ENCODE measurements at places on chromosomes 11 and 22. TPM values are rescaled to one million over a fixed set of nuclear protein-coding genes. Genes with fewer than 3 reads are reported as not detected.

Gene CARD10
- total RNA-seq = 26.5 TPM

DNA sequence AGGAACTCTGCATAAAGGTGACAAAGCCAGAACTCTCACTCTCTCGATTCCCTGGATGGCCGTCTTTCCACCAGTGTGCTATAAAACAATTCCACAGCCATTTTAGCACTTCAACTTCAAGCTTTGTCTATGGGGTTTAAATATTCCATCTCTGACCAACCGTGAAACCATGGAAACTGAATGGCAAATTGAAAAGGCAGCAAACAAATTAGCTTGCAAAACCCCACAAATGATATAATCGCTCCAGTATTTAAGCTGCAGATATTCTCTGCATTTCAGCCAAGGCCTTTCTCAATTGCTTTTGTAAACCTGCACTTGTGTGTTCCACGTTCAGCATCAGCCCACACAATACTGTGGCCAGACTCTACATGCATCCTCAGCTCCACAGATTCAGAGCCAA, 131.7 kb upstream of the ISX start:
- H3K27ac ChIP-seq = no peak overlapping the region
- no peak for DNase-seq
- H3K27me3 ChIP-seq = no peaks in the 10 kb centered on the region
- H3K4me1 ChIP-seq = no peaks in the 10 kb centered on the region
- no peaks in the 10 kb centered on the region for H3K36me3 ChIP-seq

DNA sequence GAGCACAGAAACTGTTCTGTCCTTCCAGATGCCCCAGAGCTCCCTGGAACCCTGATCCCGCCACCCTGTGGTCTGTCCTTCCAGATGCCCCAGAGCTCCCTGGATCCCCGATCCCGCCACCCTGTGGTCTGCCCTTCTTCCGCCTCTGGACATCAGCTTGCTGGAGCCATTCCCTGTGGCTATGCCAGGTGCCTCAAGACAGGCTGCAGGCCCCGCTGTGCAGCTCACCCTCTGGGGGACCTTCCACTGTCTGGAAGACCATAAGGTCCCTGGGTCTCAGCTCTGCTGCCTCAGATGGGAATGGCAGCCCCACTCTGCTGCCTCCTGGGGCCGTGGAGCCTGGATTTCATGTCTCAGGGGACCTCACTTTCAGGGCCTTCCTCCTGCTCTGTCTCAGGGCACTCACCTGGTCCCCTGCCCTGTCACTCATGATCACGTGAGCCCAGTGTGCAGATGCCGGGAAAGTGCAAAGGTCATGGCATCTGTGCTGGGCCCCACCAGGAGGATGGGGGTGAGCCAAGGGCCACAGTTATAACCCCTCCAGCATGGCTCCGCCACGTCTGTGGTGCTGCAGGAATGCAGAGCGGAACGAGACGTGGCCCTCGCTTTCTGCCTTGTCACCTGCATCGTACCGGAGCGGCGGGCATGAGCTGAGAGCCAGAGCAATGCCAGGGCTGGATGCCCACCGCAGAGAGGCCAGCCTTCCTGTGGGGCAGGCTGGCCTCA, 1520.7 kb downstream of the BRD1 start:
- no peaks in the 10 kb centered on the region for H3K36me3 ChIP-seq
- no peak overlapping the region for H3K27ac ChIP-seq
- no peak for DNase-seq
- H3K4me3 ChIP-seq = no peak overlapping the region

Gene CBY1
- 22.8 TPM for total RNA-seq

Gene DDT
- total RNA-seq = 121 TPM

Gene FAM227A
- 0.73 TPM for total RNA-seq

Gene FZD4
- total RNA-seq = 60.6 TPM

GRCh38 chr22:31829505-31829904, 75.7 kb downstream of the DEPDC5 start:
- DNase-seq = no peak
- no peaks in the 10 kb centered on the region for H3K27me3 ChIP-seq
- H3K4me3 ChIP-seq = no peak overlapping the region
- no peaks in the 10 kb centered on the region for H3K36me3 ChIP-seq
- peaks cover 3% of the 10 kb centered on the region for H3K4me1 ChIP-seq

Gene NUP160
- total RNA-seq = 72.9 TPM

DNA sequence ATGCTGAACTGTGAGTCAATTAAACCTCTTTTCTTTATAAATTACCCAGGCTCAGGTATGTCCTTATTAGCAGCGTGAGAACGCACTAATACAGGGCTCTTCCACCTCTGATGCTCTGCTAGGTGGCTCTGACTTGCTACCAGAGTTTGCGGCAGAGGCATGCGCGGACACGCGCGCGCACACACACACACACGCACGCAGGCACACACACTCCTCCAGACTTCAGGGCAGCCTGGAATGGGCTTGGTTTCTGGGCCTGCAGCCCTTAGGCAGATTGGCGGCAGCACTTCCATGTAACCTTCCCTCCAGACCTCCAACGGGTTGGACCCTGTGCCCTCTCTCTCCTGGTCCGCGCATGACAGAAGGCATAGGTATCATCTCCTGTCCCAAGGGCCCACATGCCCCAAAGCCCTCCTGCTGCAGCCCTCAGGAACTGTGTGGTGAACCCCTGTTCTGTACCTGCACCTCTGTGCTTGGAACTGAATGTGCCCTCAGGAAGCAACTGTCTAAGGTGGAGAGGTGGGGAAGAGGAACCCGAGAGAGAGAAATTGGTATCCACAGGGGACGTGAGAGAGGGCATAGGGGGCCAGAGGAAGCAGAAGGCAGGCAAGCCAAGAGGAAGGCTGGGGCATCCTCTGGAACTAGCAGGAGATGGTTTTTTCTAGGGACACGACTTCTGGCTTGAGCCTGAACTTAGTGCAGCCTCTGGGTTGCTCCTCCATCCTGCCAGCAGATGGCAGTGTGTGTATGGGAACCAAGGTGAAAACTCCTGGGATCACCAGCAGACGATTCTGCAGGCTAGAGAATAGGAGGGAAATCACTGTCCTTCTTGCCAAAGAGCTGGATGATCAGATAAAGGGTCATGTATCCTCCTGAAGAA, 23.4 kb upstream of the RIC3 start:
- H3K27me3 ChIP-seq = no peaks in the 10 kb centered on the region
- H3K27ac ChIP-seq = no peak overlapping the region
- H3K4me1 ChIP-seq = no peaks in the 10 kb centered on the region
- no peaks in the 10 kb centered on the region for H3K36me3 ChIP-seq

- H3K4me3 ChIP-seq = no peak overlapping the region
- no peak for DNase-seq
- H3K27ac ChIP-seq = no peak overlapping the region
These were observed 21.2 kb downstream of the FAT3 start for GRCh38 chr11:92245700-92246271.

Gene CXCR5
- not detected for total RNA-seq

DNA sequence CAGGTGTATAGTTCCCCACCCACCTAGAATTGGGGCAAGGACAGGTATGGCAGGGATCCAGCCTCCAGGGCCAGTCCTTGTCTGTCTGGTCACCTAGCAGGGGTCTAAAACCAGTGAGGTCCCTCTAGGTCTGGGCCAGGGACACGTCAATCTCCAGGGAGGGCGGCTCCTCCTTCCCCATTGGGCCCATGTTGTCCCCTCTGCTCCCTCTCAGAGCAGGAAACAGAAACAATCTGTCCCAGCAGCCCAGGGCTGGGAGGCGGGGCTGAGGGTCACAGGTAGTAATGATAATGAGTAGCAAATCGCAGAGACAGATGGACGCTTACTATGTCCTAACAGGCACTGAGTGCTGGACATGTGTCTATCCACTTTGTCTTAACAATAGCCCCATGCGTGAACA, 22.8 kb upstream of the SYT7 start:
- H3K27me3 ChIP-seq = no peaks in the 10 kb centered on the region
- H3K36me3 ChIP-seq = no peaks in the 10 kb centered on the region
- H3K27ac ChIP-seq = no peak overlapping the region
- DNase-seq = no peak
- H3K4me1 ChIP-seq = peaks cover 41% of the 10 kb centered on the region

DNA sequence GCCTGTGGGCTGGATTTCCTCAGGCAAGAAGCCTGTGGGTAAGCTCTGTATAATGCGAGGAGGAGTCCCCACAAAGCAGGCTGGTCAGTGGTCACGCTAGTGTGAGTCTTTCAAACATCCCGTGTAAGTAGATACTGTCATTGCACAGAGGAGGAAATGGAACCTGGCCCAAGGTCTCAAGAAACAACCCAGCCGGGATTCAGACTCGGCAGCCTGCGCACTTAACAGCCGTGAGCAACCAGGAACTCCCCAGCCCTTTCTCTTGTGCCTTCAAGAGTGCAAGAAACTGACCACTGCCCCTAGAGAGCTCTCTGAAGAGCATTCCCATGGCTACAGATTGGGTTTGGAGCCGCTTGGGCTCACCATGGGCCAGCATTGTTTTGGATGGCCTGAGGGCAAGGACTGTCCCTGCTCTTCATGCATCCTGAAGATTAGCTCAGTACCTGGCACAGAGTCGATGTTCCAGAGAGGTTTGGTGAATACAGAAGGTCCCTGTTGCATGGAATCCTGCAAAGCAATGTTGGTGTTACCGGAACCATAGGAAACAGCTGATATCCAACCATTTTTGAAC, 6.0 kb downstream of the MPST start:
- peaks cover 3% of the 10 kb centered on the region for H3K36me3 ChIP-seq
- H3K27ac ChIP-seq = no peak overlapping the region
- H3K4me1 ChIP-seq = peaks cover 5% of the 10 kb centered on the region
- no peaks in the 10 kb centered on the region for H3K27me3 ChIP-seq
- DNase-seq = no peak

Gene CFL1
- total RNA-seq = 1,056 TPM

DNA sequence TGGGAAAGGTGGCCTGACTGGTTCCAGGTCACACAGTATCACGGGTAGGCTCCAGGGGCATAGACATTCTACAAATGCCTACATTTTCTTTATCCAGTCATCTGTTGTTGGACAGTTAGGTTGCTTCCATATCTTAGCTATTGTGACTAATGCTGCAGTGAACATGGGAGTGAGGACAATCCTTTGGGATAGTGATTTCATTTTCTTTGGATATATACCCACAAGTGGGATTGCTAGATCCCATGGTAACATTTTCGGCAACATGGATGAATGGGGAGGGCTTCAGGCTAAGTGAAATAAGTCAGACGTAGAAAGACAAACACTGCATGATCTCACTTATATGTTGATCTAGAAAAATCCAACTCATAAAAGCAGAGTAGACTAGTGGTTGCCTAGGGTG, 744.3 kb downstream of the NTM start:
- DNase-seq = no peak
- no peaks in the 10 kb centered on the region for H3K36me3 ChIP-seq
- H3K4me1 ChIP-seq = no peaks in the 10 kb centered on the region
- no peaks in the 10 kb centered on the region for H3K27me3 ChIP-seq

DNA sequence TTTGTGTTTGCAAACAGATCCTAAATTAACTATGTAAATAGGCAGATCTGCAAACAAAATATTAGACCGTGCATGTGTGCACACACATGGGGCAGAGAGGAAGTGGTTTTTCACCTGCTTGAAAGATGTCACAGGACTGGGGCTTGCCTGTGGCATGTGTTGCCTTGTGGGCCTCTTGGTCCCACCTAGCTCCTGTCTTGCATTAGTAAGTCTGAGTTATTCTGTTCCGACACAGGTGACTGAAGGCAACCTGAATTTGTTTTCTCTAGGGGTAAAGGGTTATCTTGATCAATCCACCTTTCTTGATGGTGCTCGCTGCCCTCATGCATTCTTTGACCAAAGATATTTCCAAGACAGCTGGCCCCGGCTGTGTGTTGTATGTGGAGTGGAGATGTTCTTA, 667.5 kb downstream of the NTM start:
- DNase-seq = no peak
- no peak overlapping the region for H3K4me3 ChIP-seq
- H3K27ac ChIP-seq = no peak overlapping the region
- no peaks in the 10 kb centered on the region for H3K4me1 ChIP-seq
- H3K27me3 ChIP-seq = no peaks in the 10 kb centered on the region
- no peaks in the 10 kb centered on the region for H3K36me3 ChIP-seq

DNA sequence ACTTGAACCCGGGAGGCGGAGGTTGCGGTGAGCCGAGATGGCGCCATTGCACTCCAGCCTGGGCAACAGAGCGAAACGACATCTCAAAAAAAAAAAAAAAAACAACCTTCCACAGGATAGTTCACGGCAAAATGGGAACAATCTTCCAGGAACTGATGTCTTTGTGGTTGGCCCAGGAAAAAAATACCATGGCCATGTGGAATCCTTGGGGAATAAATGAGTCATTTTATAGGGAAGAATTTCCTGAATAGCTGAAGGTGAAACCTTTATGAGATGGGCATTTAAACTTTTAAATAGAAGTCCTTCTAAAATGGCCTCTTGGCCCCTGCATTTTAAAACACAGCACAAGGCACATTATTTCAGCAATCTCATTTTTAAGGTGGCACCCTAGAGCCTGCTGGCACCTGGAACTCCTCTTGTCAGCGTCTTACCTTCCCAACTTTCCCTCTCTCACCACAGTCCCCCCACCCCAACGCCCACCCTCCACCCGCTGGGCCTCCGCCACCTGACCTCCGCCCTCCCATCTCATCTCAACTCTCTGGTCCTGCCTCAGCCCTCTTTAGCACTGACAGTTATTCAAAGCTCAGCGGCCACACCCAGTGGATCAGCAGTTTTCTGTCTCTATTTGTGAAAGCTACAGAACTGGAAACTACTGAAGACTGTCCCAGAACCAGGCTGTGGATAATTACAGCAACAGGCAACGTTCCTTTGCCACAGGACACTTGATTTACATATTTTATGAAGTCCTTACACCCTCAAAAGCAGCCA, 43.1 kb downstream of the SCGB1A1 start:
- H3K27me3 ChIP-seq = no peaks in the 10 kb centered on the region
- H3K4me1 ChIP-seq = peaks cover 56% of the 10 kb centered on the region
- no peaks in the 10 kb centered on the region for H3K36me3 ChIP-seq
- no peak overlapping the region for H3K4me3 ChIP-seq
- DNase-seq = no peak

Gene NRIP3
- total RNA-seq = 13.0 TPM

- peaks cover 10% of the 10 kb centered on the region for H3K4me1 ChIP-seq
- no peaks in the 10 kb centered on the region for H3K36me3 ChIP-seq
- no peak for DNase-seq
- no peaks in the 10 kb centered on the region for H3K27me3 ChIP-seq
- H3K4me3 ChIP-seq = peak overlapping the region; percentile 43
- H3K27ac ChIP-seq = peak overlapping the region; percentile 89
These were observed 30.0 kb upstream of the WNT11 start for GRCh38 chr11:76236092-76236999.

DNA sequence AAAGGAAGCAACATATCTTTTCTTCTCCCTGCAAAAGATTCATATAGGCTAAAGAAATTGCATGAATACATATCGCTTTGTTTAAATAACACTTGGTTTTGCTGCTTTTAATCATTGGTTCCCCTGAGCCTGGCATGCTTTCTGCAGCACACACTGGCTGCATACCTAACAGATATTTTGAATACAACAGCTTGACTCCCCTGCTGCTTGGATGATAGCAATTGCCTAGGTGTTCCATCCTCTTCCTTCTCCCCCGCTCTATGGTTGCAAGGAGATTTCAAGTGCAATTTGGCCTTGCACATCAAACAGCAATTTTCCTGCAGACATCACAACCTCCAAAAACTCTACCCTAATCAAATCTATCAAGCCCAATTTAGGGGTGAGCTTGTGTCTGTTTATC, 430.0 kb downstream of the NTM start:
- H3K36me3 ChIP-seq = no peaks in the 10 kb centered on the region
- no peak for DNase-seq
- H3K27me3 ChIP-seq = no peaks in the 10 kb centered on the region
- H3K27ac ChIP-seq = no peak overlapping the region

Measured in Caco-2 (cell line).